ENCODE measurements at places on chromosomes 4 and X.

DNA sequence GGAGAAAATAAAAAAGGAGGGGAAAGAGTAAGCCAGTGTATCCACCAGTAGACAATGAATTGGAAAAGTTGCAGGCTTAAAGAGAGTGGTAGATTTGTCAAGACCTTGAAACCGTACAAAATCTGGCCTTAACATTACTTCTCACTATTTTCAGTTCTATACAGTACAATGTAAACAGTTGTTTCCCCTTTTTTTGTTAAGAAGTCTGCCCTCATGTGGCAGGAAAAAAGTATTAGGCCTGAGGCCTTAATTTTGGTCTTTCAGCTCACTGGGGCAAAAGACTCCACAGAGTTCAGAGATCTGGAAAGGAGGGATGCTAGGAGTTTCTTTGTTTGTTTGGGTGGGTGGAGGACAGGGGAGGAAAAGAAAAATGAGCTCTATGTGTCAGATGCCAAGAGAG is 92.8 kb upstream of the CCDC160 start:
- DNase-seq = no peak

- no peak for DNase-seq
Measured at GRCh38 chrX:75155447-75155826, 646 bp downstream of the ABCB7 start.

GRCh38 chr4:36330796-36331195 is 49.4 kb downstream of the DTHD1 start:
- DNase-seq = no peak

DNA sequence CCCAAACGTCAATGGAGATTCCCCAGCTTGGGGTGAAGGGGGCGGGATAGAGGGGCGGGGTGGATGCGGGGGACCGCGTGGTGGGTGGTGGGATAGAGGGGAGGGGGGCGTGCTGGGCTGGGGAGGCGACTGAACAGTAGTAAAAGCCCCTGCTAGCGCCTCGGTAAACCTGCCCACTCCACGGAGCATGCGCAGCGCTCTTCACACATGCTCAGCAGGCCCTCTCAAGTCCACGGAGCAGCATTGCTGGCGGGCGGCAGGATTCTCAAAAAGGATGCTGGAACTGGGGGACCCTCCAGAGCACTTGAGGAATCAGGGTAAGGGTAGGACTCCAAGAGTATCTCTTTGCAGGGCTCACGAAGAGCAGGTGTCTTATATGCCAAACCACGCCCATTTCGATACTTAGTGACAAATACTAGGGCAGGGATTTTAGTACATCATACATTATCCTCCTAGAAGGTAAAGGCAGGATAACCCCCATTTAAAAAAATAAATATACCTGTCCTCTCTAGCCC is 378 bp upstream of the RPS6KA6 start:
- DNase-seq = no peak

- DNase-seq = no peak
Measured at GRCh38 chr4:136484996-136485395, 1047.3 kb downstream of the PCDH18 start.

All from stimulated activated CD8-positive, alpha-beta memory T cell treated with anti-CD3 and anti-CD28 coated beads, Interleukin-12 subunit alpha, Interleukin-12 subunit beta, amount 100 ng/mL, for 4 hours (primary cell).